ENCODE measurements at places on chromosomes 2 and 18.

DNA sequence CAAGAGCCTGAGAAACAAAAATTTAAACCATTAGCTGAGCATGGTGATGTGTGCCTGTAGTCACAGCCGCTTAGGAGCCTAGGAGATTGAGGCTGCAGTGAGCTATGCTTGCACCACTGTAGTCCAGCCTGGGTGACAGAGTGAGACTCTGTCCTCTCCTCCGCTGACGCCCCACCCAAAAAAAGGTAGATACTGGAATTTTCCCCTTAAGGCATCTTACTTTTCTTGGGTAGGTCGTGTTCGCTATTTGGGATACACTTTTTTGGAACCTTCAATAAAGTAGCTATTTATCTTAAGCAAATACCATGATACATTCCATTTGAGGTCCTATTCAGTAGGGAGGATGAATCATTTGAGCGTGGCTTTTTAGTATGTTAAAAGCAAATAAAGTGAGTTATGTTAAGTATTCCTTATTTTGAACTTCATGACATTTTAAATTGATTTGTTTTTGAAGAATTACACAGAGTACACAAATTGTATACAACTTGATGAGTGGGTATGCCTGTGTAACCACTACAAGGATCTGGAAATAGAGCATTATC is 38.7 kb downstream of the RALBP1 start:
- no peak for DNase-seq

- no peak for DNase-seq
Observed at GRCh38 chr2:72992734-72993102, 75.4 kb downstream of the EMX1 start.

- DNase-seq, result no peak
Observed at GRCh38 chr18:75574187-75574586, 146.7 kb upstream of the SMIM21 start.

GRCh38 chr2:181570833-181571661 is 85.9 kb downstream of the CERKL start:
- DNase-seq, result no peak

DNA sequence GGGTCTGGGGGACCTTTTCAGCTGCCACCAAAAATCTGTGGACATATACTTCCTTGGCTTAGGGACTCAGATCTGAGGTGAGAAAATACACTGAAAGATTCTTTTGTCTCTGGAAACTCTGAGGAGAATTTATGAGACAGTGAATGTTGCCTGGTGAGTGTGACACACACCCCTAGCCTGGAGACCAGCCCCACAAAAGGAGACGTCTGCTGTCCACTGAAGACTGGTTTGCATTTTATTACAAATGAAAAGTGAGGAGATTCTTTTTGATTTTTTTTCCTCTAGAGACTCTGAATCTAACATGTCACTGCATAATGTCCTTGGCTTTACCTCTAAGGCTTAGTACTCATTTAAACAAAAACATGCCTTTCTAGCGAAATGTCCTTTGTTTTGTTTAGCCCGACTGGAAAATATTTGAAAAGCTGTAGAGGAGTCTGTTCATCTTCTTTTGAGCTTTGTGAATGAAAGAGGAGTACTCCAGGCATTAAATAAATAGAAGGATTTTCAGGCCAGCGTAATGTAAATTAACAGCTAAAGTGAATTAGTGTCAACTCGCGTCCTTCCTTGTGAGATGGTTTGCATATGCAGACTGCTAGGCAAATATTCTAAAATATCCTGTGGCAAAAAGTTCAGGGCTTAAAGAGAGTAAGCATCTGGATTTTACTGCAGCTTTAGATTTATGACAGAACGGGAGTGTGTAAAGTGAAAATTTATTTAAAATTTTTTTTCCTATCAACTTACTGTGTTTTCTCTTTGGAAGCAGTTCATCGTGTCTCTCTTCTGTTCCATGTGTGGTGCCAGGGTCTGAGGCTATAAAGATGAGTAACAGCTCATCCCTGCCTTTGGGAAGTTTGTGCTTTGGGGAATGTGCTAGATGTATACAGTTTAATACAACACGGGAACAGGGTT is 125.4 kb downstream of the VWA3B start:
- no peak for DNase-seq

- DNase-seq, result no peak
Observed at GRCh38 chr2:56084111-56084901, 99.5 kb upstream of the CCDC85A start.

GRCh38 chr2:126275098-126275497 is 380.9 kb upstream of the GYPC start:
- peak; percentile 88 for DNase-seq

DNA sequence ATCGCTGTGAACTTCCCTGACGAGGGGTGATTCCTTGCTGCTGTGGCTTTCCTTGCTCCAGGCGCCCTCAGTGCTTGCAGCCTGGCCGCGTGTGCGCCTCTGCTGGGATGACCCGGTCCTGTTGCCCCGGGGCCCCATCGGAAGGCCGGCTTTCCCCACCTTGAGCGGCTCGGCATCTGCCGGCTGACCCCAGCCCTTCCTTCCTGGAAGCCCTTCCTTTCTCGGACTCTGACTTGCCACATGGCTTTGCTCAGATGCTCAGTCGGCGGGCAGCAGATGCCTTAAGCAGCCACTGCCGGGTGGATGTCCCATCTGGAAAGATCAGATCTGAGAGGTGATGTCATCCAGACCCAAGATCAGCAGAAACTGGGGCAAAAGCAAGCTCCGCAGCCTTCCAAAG is 100.5 kb upstream of the ODC1 start:
- DNase-seq, result no peak

- DNase-seq, result no peak
Observed at GRCh38 chr2:84187258-84187657, 271.8 kb downstream of the SUCLG1 start.

DNA sequence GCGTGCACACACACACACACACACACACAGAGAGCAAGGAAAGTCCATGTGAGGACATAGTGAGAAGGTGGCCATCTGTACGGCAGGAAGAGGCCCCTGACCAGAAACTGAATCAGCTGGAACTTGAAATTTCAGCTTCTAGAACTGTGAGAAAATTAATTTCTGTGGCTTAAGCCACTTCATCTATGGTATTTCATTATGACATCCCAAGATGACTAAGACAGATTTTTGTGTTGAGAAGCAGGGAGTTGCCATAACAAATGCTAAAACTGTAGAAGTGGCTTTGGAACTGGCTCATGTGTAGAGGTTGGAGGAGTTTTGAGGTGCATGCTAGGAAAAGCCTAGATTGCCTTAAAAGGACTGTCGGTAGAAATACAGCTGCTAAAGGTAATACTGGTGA is 63.4 kb upstream of the ZBTB7C start:
- DNase-seq, result no peak

DNA sequence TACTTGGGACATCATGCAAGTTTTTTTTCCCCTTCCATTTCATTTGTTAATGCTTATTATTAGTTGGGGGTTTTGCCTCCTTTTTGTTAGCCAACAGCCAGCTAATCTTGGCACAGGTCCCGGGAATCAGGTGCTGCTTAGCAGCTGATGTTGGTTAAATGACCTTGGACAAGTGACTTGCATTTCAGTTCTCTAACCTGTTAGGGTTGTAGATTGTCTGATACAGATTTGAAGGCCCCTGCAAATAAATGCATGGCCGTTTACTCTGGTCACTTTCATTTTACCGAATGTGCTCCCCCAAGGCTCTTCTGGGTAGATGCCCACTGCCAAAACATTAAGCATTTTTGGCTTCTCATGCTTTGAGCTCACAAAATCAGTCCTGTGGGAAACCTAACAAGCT is 120.9 kb downstream of the SPTBN1 start:
- DNase-seq, result no peak

- no peak for DNase-seq
Observed at GRCh38 chr2:225668606-225669266, 269.2 kb downstream of the NYAP2 start.

GRCh38 chr2:231272991-231273390 is 74.6 kb downstream of the ARMC9 start:
- no peak for DNase-seq

DNA sequence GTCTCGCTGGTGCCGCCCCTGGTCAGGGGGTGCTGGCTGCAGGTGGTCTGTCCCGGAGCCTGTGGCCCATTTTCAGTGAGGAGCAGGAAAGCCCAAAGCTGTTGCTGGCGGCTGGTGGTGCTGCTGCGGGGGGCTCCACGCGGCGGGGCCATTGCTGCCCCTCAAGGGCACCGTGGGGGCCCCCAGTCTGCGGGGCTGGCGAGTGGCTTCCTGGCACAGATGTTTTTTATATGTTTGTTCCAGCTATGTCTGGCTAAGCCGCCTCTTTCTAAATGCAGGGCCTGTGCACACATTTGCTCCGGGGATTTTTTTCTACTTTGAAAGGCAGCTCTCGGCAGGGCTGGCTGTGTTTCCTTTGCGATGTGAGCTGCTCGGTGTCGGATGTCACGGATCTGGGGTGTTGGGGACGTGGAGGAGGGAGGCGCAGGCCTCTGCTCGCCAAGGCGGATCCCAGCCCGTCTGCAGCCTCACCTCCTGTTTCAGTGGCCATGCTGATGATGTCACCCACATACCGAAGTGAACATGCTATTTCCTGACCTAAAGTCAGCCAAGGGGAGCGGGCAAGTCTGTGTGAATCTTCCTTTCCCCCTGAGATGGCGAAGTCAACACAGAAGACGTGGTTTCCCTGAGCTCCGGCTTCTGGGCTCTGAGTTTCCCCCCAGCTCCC is 112.0 kb upstream of the CTDP1 start:
- DNase-seq, result no peak

- no peak for DNase-seq
Observed at GRCh38 chr2:33670392-33670937, 71.4 kb upstream of the FAM98A start.

DNA sequence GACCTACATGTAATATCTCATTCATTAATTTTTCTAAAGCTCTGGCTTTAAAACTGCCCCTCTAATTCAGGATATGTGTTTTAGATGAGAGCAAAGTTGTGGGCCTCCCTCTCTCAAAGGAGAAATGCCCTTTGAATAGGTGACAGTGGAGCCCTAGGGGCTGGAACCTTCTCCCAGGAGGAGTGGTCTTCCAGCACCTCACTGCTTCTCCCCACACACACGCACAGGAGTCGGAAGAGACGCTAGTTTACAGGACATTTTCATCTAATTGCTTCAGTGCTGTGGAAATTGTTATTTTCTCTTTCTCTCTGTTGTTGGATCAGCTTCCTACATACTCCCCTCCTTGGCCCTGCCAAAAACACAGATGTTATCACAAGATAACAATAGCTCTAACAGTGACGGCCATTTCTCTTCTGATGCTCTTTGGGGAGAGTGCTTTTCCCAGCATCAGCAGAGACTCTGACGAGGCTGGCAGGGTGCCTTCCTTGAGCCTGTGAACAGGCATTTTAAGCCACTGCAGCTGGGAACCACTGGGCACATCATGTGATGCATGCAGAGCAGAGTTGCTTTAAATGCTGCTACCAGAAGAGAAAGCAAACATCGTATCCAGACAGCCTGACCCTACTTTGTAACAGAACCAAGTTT is 209.4 kb upstream of the SP5 start:
- DNase-seq, result no peak

- peak; percentile 95 for DNase-seq
Observed at GRCh38 chr2:85501248-85501647, 37.7 kb upstream of the MAT2A start.

DNA sequence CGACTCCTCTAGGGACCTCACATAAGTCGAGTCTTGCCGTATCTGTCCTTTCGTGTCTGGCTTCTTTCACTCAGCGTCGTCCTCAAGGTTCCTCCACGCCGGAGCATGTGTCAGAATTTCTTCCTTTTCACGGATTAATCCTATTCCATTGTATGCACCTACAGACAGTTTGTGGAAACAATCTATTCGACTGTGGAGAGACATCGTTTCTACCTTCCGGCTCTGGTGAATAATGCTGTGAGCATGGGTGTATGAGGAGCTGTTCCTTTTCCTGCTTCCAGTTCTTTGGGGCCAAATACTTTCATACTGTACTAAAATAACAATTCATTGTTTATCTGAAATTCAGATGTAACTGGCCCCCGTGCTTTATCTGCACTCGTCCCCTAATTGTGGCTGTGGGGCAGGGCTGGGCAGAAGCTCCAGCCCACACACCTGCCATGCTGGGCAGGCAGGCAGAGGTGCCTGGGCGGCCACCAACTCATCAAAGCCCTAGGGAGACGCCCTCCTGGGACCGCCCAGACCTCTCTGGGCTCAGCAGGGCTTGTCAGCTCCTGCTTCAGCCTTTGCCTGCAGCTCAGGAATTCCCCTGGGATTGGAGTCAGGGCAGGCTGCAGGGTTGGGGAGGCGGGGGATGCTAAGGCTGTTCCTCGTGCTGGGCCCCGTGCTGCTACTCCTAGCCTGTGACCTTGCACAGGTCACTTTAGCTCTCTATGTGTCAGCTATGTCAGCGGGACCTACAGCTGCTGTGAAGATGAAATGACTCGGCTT is 14.5 kb downstream of the GPC1 start:
- no peak for DNase-seq

DNA sequence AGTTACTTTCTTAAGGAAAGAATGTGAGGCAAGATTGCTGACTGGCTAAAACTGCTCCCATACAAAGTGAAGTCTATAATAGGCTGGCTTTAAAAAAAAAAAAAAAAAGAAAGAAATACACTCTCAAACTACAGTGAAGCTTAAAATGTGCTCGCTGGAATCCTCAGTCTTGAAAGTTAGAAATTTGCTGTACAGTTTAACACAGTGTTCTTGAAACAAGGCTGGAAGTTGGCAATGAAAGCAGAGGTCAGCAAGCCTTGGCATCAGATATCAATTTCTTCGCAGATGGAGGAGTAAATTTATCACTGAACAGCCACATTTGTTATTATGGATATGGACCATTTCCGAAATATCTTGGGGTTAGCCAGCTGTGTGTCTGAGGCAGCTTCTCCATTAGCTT is 392.9 kb downstream of the ZNF516 start:
- no peak for DNase-seq

DNA sequence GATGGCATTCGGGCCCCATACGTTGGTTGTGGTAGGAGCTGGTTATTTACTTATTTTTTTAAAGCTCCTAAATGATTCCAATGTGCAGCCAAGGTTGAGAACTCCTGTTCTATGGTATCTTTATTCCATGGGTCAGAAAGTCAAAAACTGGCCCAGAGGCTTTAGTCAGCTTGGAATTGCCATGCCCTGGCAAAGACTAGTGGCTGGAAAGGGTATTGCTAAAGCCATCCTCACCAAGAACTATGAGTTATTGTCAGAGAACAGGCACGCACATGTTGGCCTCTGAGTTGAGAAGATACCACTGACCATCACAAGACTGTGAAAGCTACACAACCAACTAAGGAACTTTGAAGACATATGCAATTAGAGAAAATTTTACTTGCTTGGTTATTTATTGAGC is 47.9 kb upstream of the ACMSD start:
- no peak for DNase-seq

- DNase-seq, result no peak
Observed at GRCh38 chr2:172323256-172323655, 104.1 kb upstream of the ITGA6 start.
